Breast epithelium (tissue), 4 donors: ENCODE measurements at places on chromosomes 6 and 20. TPM values are rescaled to one million over a fixed set of nuclear protein-coding genes. Genes with fewer than 3 reads are reported as not detected.

DNA sequence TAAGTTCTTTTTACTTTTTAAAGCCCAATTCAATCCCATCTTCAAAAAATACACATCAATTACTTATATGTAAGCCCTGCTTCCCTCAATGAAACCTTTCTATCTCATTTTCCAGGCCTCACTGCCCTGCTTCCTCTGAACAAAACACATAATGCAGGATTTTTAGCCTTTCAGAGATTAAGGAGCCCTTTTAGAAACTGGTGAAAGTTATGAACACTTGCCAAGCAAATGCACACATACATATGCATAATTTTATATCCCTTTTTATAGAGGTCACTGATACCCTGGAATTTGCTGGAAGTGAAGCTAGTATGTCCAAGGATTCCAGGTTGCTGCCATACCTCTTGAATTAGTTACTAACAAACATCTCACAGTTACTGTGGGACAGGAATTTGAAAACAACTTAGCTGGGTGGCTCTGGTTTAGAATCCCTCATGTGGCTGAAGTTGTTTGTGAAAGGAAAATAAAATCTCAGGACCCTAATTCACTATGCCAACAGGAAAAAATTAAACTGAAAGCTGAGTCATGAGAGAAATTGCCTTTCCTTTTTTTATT, 75.8 kb downstream of the UBE3D start:
- no peak for DNase-seq

Gene DEFB132
- total RNA-seq, result 0.33 TPM

GRCh38 chr6:152859225-152859624, 108.6 kb downstream of the VIP start:
- no peak for DNase-seq

DNA sequence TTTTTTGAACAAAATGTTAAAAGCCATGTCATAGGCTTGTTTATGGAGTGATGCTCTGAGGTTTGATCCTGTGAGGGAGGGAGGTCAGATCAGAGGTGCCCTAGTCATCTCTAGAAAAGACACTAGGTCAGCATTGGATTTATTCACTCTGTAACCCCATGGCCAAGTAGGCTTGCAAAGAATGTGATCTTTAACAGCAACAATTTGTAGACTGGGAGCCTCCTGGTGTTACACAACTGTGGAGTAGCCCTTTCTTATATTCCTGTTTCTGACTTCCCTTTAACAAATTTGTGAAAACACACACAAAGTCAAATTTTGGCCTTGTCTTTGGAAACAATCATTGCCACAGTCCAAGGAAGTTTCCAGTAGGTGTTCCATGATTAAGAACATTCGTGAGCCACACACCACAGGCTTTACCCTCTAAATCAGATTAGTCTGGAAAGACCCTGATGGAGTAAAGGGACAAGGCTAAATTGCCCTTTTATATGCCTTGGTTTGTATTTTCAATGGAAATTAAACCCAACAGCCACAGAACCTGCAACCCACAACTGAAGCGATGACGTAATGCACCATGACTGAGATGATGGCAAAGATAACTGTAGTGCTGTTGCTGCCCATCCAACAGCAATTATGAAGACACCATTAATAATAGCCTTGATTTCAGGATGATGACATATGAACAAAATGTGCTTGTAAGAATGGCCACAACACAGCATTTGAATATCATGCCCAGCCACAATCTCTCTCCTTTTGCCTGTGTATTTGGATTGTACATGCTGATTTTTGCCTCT, 22.1 kb downstream of the SCP2D1 start:
- DNase-seq, result no peak

DNA sequence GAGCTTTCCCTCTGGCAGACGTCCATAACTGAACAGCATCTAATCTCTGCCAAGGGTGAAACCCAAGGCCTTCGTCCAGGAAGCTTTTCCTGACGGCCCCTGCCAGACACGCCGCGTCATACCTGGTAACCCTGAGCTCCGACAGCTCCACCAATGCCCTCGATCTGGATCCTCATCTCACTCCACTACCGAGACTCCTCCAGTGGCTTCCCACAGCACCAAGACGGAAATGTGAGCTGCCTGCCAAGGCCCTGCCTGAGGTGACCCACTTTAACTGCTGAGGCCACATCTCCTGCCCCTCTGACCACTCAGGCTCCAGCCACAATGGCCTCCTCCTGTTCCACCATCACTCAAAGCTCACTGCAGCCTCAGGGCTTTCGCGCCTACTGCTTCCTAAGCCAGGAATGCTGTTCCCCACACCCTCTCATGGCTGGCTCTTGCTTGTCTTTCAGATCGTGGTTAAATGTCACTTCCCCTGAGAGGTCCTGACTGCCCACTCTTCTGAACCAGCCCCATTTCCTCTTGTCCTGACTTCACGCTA, 143.2 kb downstream of the PREX1 start:
- DNase-seq, result no peak

DNA sequence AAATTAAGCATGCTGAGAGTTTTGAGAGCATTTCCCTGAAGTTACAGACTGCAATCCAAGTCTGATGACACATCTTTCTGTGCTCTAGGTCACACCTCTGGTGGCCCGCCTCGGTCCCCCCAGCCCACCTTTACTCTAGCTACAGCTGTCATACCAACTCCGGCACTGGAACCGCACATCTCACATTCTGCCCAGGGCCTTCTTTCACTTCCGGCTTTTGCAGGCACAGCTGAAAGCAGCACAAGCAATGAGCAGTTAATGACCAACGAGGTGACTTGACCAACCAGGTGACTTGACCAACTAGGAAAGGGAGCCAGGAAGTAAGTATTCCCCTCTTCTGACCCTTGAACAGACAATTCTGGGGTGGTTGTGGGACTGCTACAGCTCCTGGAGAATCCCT, 88.6 kb upstream of the MOCS1 start:
- DNase-seq, result no peak

Gene TGM3
- not detected for total RNA-seq
